ENCODE measurements at places on chromosomes 7 and 10. TPM values are rescaled to one million over a fixed set of nuclear protein-coding genes. Genes with fewer than 3 reads are reported as not detected.
A peak's percentile ranks its signal among the peaks of the same experiment; 100 is the strongest.

Gene NPTX2
- total RNA-seq = 15.9 TPM

DNA sequence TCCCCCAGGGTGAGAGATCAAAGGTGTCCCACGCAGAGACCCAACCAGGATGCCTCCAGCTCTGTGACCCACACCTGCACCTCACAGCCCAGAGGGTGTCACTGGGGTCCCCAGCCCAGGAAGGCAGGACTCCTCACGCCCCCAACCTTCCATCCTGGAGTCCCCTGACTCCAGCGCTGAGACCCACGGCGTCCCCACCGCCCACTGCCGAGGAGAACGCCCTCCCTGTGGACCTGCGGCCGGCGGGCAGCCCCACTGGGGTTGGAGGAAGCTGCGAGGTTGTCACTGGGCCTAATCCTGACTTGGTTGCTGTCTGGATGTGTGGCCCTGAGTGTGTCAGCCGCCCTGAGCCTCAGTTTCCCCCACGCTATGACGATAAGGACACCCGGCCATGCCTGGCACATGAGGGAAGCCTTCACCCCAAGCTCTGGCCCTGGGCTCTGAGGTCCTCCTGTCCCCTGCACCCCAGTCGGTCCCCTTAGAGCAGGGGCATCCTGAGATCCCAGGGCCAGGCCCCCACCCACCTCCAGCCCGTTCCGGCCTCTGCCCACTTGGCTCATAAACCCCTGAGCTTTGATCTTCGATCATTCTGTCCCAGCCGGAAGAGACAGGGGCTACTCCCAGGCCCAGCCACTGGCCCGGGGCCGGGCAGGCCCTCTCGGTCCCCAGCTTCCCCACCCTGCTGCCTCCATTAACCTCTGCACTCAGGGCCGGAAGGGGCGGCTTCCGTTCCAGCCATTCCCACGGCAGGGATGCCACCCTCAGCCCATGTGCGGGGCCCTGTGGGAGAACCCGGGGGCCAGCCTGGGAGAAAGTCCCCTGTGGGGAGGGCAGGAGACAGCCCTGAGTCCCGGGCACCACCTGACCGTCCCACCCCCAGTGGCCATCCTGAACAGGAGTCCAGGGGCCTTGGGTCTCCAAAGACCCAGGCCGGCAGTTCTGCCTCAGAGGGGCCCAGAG is 113.2 kb downstream of the MICALL2 start:
- no peaks in the 10 kb centered on the region for H3K36me3 ChIP-seq
- no peaks in the 10 kb centered on the region for H3K4me1 ChIP-seq
- DNase-seq = no peak
- peak overlapping the region; percentile 75 for H3K27ac ChIP-seq

GRCh38 chr7:39810710-39811109 is 139.3 kb upstream of the CDK13 start:
- no peaks in the 10 kb centered on the region for H3K4me1 ChIP-seq
- no peak for DNase-seq
- peaks cover 6% of the 10 kb centered on the region for H3K27me3 ChIP-seq
- H3K36me3 ChIP-seq = no peaks in the 10 kb centered on the region
- no peak overlapping the region for H3K4me3 ChIP-seq
- no peak overlapping the region for H3K27ac ChIP-seq

DNA sequence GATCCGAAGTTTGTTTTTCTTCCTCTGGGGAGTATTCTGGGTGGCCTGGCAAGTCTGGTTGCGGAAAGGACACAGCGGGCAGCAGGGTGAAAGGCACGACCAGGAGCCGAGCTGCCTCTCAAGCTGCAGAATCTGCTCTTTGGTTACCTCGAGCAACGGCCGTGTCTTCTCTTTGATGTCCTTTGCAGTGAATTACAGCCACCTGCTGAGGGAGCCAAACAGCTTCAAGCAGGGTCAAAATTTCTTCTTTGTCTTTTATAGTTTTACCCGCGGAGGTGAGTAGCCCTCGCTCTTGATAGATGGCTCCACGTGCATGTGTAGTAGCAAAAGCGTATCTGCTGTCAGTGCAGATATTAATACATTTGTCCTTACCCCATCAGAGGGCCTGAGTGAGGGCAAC is 177.3 kb upstream of the MBL2 start:
- no peaks in the 10 kb centered on the region for H3K36me3 ChIP-seq
- no peak for DNase-seq
- H3K4me1 ChIP-seq = peaks cover 12% of the 10 kb centered on the region

Gene FAM180A
- total RNA-seq = not detected

DNA sequence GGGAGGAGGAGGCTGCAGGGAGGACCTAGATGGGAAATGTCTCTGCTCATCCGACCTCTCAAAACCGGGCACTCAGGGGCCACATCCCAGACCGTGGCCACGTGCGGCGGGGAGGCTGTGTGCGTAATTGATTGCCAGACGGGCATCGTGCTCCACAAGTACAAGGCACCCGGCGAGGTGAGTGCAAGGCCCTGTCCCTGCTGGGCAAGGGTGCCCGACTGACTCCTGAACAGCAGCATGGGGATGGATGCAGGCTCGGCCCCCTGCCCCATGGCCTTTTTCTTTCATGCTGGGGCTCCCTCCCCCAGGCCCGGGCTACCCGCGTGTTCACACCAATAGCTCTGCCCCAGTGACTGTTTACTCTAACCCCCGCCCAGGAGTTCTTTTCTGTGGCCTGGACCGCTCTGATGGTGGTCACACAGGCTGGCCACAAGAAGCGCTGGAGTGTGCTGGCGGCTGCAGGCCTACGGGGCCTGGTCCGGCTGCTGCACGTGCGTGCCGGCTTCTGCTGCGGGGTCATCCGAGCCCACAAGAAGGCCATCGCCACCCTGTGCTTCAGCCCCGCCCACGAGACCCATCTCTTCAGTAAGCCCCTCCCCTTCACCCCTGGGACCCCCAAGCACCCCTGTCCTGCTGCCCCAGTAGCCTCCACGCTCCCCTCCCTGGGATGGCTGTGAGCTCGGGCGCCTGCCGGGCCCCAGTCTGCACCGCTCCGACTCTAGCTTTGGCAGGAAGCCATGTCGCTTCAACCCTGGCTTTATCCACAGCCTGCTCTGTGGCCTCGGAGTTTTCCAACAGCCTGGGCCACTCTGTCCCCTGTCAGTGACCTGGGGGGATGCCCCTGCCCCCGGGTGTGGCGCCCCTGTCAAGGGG is 3.9 kb downstream of the LRWD1 start:
- DNase-seq = no peak
- no peaks in the 10 kb centered on the region for H3K27me3 ChIP-seq
- peaks cover 22% of the 10 kb centered on the region for H3K4me1 ChIP-seq
- no peak overlapping the region for H3K27ac ChIP-seq

- DNase-seq = no peak
- peaks cover 3% of the 10 kb centered on the region for H3K36me3 ChIP-seq
- H3K27me3 ChIP-seq = no peaks in the 10 kb centered on the region
- no peaks in the 10 kb centered on the region for H3K4me1 ChIP-seq
- H3K27ac ChIP-seq = no peak overlapping the region
- H3K4me3 ChIP-seq = no peak overlapping the region
These were observed 66.5 kb downstream of the RAB11FIP2 start for GRCh38 chr10:117980216-117980615.

GRCh38 chr7:52021343-52021742 is 704.7 kb upstream of the COBL start:
- peaks cover 18% of the 10 kb centered on the region for H3K4me1 ChIP-seq
- H3K27me3 ChIP-seq = no peaks in the 10 kb centered on the region
- no peak overlapping the region for H3K27ac ChIP-seq
- H3K36me3 ChIP-seq = no peaks in the 10 kb centered on the region

DNA sequence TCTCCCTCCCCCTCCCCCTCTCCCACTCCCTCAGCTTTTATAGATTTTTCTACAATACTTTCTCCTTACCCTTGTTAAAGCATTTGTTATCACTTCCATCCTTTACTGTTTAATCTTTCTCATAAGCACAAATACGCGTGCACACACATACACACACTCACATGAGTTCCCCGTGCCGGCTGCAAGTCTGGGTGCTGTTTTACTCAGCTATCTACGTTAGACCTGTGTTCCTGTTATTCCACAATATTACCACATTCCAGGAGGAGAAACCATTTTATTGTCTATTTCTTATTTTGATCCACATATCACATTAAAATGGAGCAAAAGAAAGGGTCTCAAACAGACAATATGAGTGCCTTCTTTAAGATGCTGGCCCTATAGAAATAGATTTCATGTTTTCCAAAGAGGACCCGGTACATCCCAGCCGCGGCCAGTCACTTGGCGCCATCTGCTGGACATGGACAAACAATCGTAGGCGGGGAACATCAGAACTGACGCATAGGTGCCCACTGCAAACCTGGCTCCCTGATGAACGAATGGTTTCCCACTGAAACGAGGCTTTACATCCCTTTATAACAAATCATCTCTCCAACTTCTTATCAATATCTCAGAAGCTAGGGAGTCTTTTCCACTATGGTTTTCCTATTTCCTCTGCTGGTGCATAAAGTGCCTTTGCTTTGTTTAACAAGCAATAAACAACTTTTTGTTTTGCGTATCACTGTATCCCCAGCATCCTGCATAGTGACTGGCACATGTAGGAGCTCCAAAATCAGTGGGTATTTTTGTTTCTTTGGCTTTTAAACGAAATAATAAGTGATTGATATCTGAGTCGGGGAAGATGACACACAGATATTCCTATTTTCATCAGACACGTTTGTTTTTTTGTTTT is 25.2 kb upstream of the OPTN start:
- H3K4me3 ChIP-seq = no peak overlapping the region
- peaks cover 25% of the 10 kb centered on the region for H3K27me3 ChIP-seq
- DNase-seq = peak; percentile 83
- peaks cover 2% of the 10 kb centered on the region for H3K36me3 ChIP-seq
- no peak overlapping the region for H3K27ac ChIP-seq
- H3K4me1 ChIP-seq = no peaks in the 10 kb centered on the region

Gene SMO
- 104 TPM for total RNA-seq

Gene ZNF853
- total RNA-seq = 9.2 TPM

Gene TMEM229A
- total RNA-seq = 10.9 TPM

Gene UNC5B
- total RNA-seq = 1.3 TPM

Gene C10orf105
- total RNA-seq = 0.12 TPM

DNA sequence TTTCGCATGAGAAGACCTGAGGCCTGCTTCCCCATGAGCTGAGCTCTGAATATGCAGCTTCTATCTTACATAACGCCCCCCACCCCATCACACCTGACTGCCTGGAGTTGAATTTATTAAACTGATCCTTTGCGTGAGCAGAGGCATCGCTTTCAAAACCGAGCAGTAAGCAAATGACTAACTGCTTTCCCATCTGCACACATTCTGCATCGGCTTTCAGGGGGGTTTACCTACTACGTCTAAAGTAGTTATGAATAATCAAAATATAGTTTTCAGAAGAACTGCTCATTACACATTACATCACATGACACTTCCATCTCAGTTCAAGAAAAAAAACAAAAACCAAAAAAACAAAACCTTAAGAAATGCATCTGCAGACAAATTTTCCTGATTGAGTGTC is 54.7 kb upstream of the EGR2 start:
- H3K27me3 ChIP-seq = no peaks in the 10 kb centered on the region
- no peak overlapping the region for H3K4me3 ChIP-seq
- DNase-seq = no peak
- peaks cover 7% of the 10 kb centered on the region for H3K4me1 ChIP-seq

Gene ZNF679
- not detected for total RNA-seq

GRCh38 chr7:43639858-43640491 is 57.1 kb downstream of the STK17A start:
- H3K4me3 ChIP-seq = peak overlapping the region; percentile 22
- H3K27ac ChIP-seq = no peak overlapping the region
- peaks cover 42% of the 10 kb centered on the region for H3K36me3 ChIP-seq
- H3K4me1 ChIP-seq = peaks cover 31% of the 10 kb centered on the region
- no peak for DNase-seq

Gene FKBP6
- total RNA-seq = not detected

DNA sequence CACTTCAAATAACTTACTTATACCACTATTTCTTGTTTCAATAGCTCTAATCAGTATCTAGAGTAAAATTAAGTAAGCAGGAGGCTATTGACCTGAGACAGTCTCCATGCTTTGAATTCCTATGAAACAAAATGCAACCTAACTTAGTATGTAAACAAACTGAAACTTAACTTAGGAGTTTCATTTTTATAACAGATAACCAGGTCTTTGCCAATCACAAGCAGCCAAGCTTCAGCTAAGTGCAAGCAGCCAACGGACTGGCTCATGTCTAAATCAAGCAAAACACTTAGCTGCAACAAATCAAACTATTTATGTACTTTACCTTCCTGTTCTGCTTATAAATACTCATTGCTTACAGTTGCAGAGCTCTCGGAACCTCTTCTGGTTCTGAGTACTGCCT is 4.4 kb upstream of the GSTK1 start:
- no peak for DNase-seq
- peaks cover 4% of the 10 kb centered on the region for H3K36me3 ChIP-seq
- H3K4me1 ChIP-seq = peaks cover 8% of the 10 kb centered on the region
- H3K4me3 ChIP-seq = no peak overlapping the region

Gene TRIL
- 61.5 TPM for total RNA-seq

DNA sequence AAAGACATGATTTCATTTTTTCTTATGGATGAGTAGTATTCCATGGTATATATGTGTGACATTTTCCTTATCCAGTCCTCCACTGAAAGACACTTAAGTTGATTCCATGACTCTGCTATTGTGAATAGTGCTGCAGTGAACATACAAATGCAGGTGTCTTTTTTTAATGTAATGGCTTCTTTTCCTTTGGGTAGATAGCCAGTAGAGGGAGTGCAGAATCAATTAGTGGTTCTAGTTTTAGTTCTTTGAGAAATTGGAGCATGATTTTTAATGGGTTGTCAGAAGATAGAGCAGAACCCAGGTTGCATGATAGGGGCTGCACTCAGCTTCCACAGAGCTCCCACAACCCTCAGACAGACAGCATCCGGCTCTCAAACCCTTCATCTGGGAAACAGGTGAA is 152.9 kb upstream of the PLXDC2 start:
- H3K36me3 ChIP-seq = no peaks in the 10 kb centered on the region
- DNase-seq = no peak
- no peak overlapping the region for H3K27ac ChIP-seq

- H3K36me3 ChIP-seq = no peaks in the 10 kb centered on the region
- peaks cover 18% of the 10 kb centered on the region for H3K4me1 ChIP-seq
- DNase-seq = no peak
- H3K4me3 ChIP-seq = no peak overlapping the region
These were observed 179.4 kb downstream of the SEMA3E start for GRCh38 chr7:83469491-83469890.

DNA sequence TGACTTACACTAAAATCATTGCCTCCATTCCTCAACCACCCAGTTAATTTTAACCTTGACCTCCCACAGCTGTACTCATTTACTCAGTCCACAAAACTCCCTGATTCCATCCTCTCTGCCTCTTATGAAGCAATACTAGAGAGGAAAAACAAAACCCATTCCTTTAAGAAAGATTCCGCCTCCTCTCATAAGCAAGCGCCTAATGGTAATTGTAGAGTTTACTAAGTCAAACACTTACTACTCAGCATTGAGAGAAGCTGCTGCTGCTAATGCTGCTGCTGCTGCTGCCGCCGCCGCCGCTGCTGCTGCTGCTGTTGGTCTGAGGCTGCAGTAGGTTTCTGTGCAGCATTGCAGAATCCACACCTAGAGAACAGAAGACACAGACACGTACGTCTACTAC is 2.1 kb upstream of the ADD3 start:
- H3K4me3 ChIP-seq = no peak overlapping the region
- no peaks in the 10 kb centered on the region for H3K36me3 ChIP-seq
- peaks cover 34% of the 10 kb centered on the region for H3K4me1 ChIP-seq
- H3K27me3 ChIP-seq = no peaks in the 10 kb centered on the region
- peak; percentile 20 for DNase-seq
- no peak overlapping the region for H3K27ac ChIP-seq

Gene NAT16
- 1.7 TPM for total RNA-seq

Gene RPEL1
- not detected for total RNA-seq

Measured in neural crest cell (in vitro differentiated cells).